CD4-positive, alpha-beta memory T cell (primary cell): ENCODE measurements at places on chromosomes 2 and 18.
A peak's percentile ranks its signal among the peaks of the same experiment; 100 is the strongest.

- no peak for DNase-seq
Observed at GRCh38 chr2:39731546-39731945, 47.5 kb downstream of the THUMPD2 start.

- no peak for DNase-seq
Observed at GRCh38 chr2:222024932-222025880, 273.6 kb downstream of the PAX3 start.

GRCh38 chr18:11322006-11322405 is 172.6 kb upstream of the PIEZO2 start:
- no peak for DNase-seq

DNA sequence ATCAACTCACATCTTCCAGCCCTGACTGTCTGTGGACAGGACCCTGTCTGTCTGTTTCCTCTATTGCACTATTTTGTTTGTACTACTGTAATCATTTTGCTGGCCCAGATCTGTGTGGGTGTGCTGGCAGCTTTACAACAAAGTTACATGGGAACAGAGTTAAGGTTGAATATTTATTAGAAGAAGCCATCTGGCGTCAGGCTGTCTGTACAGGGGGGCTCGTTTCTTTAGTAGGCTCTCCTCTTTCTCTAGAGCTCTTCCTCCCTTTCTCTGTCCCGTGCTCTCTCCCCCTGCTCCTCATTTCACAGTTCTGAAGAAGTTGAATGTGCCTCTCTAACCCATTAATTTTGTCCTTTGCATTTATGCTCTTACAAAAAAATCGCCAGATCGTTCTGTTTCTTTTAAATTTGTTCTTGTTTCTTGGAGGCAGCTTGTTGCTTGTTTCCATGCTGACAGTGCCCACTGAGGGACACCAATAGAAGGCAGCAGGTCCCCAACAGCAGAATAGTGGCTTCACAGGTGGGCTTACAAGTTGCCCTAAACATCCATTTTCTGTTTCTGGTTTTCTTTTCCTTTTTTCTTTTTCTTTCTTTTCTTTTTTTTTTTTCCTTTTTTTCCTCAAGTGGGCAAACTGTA is 315.2 kb upstream of the ZEB2 start:
- DNase-seq = no peak

DNA sequence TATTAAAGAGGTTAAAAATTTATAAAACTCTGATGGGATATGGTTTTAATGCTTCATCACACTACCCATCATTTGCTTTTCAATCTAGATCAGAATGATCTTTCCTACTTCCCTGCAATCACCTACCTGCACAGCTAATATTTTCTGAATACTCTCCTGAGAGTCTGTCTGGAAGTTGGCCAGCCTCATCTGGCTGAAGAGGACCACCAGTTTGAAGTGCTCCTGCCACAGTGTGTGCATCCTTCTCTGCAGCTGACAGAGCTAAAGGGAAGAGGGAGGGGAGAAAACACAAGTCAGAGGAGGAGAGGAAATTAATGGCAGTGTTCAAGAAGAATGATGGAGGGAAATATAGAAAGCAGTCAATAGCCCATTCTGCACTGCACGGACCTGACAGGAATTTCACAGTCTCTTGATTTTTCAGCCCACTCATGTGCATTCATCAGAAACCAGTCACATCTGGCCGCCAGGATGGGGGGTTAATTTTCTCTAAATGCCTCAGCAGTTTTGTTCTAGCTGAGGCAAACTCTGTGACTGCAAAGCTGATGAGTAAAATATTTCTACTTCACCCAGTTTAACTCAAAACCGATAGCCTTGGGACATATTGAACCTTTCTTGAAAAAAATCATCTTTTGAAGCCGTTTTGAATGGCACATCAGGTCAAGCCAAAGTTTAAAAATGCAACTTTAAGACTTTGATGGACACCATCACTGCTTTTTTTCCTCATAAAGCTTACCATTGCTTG is 201.8 kb upstream of the KLHL14 start:
- DNase-seq = no peak

- DNase-seq = no peak
Observed at GRCh38 chr2:152084076-152084475, 14.8 kb downstream of the CACNB4 start.

DNA sequence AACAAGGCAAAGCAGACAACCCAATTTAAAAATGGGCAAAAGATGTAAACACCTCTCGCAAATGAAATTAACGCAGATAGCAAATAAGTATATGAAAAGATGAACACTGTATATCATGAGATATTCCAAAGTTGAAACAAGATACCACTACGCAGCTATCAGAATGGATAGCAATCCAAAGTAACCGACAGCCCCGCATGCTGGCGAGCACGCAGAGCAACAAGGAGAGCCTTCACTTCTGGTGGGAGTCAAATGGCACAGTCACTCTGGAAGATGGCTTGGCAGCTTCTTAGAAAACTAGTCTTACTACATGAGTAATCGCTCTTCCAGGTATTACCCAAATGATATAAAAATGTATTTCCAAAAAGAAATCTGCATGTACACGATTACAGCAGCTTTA is 1.4 kb downstream of the NDUFA10 start:
- DNase-seq = no peak

DNA sequence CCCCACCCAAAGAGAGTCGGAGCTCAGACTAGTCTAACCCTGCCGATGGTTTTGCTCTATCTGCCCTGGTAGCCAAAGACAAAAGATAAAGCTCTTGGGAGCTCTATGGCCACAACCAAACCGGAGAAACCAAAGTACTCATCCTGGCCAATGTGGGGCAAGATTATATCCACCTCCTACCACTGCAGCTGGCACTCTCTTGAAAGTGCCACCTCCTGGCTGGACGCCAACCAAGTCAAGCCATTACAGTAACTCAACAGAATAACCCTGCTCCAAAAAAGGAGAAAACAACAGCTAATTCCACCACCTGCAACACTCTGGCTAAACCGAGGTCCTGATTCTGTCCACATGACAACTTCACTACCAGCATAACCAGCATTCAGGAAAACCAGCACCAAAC is 57.6 kb downstream of the SESTD1 start:
- DNase-seq = no peak

- peak; percentile 60 for DNase-seq
Observed at GRCh38 chr2:205077159-205077558, 531.9 kb downstream of the PARD3B start.

- DNase-seq = no peak
Observed at GRCh38 chr2:163182764-163183354, 344.3 kb upstream of the KCNH7 start.
